ENCODE measurements at places on chromosomes 3 and 15.

DNA sequence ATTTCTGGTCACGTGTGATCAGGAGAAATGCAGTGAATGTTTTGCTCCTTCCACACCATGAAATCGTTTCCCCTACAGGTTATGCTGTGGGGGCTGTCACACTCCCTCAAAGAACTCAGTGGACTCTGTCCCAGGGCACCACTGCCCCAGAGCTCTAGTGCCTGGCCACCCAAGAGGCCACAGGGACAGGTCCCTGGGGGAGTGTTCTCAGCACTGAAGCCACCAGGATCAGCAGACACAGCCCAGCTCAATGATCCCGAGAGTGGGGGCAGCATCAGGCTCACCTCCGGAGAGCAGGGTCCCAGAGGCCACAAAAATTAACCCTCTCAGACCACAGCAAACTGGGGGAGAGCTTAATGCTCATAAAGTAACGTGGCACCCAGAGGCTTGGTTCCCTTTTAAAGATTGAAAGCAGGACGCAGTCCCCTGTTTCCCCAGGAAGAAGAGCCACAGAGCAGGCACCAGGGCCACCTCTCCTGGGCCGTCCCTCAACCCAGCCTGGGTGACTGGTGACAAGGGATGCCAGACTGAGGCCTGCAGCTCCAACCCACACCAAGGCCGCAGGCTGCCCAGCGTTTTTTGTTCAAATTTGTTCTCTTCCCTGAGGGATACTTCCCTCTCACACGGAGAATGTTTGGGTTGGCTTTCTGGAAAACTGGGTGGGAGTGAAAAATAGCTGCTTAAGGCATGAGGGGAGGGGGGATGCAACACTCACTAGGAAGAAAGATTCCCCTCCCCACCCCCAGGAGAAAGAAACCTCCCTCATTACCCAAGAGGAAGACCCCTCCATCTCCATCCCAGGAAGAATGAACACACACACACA lies 123.3 kb upstream of the IGF1R start:
- no peak for DNase-seq

- DNase-seq: peak; percentile 34
Observed at GRCh38 chr3:111070772-111071256, 802 bp upstream of the NECTIN3 start.

DNA sequence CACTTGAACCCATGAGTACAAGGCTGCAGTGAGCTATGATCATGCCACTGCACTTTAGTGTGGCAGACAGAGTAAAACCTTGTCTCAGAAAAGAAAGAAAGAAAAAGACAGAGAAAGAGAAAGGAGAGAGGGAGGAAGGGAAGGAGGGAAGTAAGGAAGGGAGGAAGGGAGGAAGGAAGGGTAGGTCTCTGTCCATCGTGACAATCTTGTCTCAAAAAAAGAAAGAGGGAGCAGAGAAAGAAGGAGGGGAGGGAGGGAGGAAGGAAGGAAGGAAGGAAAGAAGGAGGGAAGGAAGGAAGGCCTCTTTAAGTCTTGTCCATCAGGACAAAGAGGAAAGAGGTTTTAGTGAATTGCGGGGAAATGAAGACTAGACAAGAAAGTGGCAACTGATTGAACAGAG lies 122.2 kb downstream of the ETFA start:
- DNase-seq: no peak

- no peak for DNase-seq
Observed at GRCh38 chr3:172258624-172259023, 189.6 kb downstream of the GHSR start.

- no peak for DNase-seq
Observed at GRCh38 chr3:42052484-42053351, 38.4 kb upstream of the TRAK1 start.

- no peak for DNase-seq
Observed at GRCh38 chr15:28114721-28115622, 15.9 kb upstream of the OCA2 start.

GRCh38 chr3:104069114-104069513 lies 1297.6 kb upstream of the ALCAM start:
- no peak for DNase-seq
